Activated CD4-positive, alpha-beta T cell treated with anti-CD3 and anti-CD28 coated beads, Interleukin-2, amount 50 U/mL, for 16 hours (primary cell): ENCODE measurements at places on chromosomes 12 and 14.

DNA sequence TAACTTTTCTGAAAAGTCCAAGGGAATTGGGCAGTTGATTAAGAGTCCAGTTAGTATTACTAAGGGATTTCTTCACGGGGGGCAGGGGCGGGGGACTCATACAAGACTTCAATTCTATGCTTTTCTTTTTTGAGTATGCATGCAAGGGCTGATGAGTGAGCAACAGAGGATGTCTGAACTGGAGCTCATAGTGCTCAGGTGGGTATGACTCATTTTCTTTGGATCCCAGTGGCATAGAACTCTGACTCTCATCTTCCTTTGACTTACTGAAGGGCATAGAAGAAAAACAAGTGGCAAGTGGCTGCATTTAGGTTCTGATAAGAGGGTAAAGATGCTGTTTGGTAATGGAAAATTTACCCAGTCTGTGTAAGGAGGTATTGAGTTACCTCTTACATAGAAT lies 749.2 kb downstream of the NOVA1 start:
- no peak for DNase-seq

- no peak for DNase-seq
Observed at GRCh38 chr14:70416338-70416724, 559 bp downstream of the SYNJ2BP start.

DNA sequence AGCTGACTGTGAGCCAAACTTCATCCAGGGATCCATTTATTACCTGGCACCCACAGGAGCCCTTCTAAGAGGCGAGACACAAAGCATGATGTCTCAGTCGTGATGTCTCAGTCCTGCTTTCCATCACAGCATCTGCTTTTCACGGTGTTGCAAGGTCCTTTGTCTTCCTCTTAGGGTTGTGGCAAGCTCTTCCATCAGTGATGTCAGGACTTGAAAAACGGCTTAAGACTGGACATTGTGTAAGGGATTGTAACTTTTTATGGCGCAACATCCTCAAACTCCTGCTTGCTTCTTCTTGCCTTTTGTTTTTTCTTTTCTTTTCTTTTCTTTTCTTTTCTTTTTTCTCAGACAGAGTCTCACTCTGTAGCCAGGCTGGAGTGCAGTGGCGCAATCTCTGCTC lies 586.5 kb upstream of the TMEM132C start:
- DNase-seq: no peak

DNA sequence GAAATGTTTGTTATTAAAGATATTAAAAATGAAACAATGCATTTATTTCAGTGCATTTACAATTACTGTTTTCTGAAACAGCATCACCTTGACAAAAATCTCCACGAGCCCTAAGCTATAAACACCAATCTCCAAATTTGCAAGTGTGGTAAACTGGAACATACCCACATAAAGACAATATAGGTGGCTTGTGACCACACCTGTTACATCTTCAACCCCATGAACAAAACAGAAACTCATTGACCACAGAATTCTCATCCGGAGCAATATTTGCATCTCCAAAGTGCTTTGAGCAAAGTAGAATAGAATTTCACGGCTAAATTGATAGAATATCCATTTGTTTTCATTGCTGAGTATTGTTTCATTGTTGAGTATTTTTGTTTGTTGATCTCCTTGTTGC lies 375.2 kb upstream of the FLRT2 start:
- DNase-seq: no peak

DNA sequence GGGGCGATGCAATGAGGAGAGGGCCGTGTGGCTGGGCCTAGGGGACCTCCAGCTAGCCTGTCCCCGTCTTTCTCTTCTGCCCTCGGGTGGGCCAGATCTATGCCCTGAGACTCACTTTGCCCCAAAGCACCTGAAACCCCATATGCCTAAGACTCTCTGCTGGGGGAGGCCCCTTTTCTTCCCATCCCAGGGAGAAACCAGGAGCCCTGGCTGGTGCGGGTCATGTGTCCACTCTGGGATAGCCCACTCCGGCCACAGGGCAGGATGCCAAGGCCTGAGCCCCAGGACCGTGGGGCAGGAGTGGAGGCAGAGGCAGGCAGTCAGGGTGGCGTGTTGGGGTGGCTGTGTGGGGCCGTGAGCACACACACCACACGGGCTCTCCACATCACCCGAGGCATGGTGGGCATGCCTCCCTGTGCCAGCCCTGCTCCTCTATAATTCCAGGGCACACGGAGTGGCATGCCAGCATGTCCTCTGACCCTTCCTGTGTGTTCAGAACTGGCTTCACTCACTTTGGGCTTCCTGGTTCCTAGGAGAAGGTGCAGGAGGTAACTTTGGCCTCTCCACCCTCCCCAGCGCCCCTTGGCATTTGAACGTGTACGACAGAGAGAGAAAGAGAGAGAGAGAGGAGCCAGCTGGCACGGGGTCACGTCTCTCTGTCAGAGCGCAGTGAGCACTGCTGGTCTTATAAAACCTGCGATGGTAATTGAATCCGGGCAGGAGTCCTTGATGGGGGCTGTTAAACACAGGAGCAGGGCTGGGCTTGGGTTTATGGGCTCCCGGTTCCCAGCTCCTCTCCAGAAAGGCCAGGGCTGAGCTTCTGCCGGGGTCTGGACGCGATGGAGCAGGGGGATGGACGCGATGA lies 144.2 kb downstream of the KIF26A start:
- no peak for DNase-seq

DNA sequence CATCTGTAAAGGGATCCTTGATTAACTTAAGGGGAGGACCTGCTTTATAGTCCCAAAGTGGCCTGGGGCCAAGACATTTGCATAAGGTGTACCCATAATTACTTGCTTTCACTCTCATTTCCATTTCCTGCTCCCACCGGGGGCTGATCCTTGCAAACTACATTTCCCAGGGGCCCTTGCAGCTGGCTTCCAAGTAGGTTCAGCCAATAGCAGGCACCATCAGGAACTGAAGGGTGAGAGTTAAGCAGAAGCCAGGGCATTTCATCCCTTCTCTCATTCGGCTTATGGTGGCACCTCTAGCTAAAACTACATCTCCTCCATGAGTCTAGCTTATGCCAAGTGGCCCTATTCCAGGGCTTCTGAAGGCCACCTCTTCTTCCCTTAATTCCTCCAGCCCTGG lies 88.8 kb downstream of the CCDC60 start:
- no peak for DNase-seq

- DNase-seq: no peak
Observed at GRCh38 chr12:132416121-132416673, 73.8 kb upstream of the FBRSL1 start.

GRCh38 chr14:86652526-86652925 lies 1122.6 kb downstream of the FLRT2 start:
- no peak for DNase-seq

GRCh38 chr12:27034607-27035293 lies 12.4 kb downstream of the MED21 start:
- no peak for DNase-seq

DNA sequence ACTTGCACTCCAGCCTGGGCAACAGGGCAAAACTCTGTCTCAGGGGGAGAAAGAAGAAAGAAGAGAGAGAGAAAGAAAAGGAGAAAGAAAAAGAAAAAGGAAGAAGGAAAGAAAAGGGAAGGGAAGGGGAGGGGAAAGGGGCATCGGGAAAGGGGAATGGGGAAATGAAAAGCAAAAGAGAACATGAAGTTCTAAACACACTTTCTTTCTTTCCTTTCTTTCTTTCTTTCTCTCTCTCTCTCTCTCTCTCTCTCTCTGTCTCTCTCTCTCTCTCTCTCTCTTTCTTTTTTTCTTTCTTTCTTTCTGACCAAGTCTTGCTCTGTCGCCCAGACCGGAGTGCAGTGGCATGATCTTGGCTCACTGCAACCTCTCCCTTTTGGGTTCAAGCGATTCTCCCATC lies 76.9 kb downstream of the RPS6KA5 start:
- no peak for DNase-seq

DNA sequence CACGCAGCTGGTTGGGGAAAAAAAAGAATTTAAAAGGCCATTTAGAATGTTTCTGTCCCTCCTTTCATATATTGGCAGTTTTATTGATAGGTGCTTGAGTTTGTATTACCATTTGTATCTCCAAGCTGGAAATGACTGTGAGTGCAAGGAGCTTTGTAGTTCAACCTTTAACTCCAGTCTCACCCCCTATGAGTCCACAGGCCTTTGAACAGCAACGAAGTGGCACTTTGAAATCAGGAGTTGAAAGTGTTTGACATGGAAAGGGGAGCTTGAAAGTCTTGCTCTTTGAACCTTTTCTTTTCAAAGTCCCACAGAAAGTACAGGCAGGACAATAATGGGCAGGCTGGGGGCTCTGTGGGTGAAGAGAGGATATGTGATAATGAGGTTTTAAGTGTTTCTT lies 480.3 kb downstream of the RERGL start:
- no peak for DNase-seq

- DNase-seq: peak; percentile 12
Observed at GRCh38 chr12:107891967-107892366, 117.5 kb downstream of the ASCL4 start.
